ENCODE measurements at places on chromosomes 2 and 18.

GRCh38 chr2:111984213-111984604 is 70.9 kb upstream of the TMEM87B start:
- DNase-seq: no peak

DNA sequence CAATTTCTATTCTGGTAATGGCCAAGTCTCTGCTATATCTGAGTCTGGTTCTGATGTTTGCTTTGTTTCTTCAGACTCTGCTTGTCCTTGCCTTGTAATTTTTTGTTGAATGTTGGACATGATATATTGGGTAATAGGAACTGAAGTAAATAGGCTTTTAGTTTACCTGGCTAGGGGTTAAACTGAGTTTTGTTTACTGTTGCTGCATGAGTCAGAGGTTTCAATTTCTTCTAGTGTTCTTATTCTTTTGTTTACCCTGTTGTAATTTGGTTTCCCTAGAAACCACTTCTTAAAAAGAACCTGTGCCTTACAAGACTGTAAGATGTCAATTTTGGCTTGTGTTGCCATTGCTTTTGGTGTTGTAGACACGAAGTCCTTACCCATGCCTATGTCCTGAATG is 285.0 kb upstream of the KCNH7 start:
- no peak for DNase-seq

- DNase-seq: no peak
Observed at GRCh38 chr2:132415915-132416722, 486 bp upstream of the GPR39 start.

- peak; percentile 8 for DNase-seq
Observed at GRCh38 chr2:197369228-197369932, 58.8 kb upstream of the ANKRD44 start.

DNA sequence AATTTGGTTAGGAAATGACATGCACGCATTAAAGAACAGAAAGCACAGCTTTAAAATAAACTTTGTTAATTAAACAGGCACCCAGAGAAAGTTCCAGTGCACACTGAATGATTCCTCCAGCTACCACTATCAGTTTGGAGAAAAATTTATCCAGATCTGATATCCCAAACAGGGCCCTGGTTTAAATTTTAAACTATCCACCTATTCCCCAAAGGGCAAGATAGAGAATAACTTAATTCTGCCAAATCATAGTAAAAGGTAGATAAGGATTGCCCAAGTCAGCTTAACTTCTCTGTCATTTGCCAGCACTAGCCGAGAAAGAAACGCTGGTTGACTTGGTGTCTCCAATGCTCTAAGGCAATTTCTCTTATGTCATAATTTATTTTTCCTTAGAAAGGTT is 321.9 kb upstream of the PKDCC start:
- DNase-seq: no peak

DNA sequence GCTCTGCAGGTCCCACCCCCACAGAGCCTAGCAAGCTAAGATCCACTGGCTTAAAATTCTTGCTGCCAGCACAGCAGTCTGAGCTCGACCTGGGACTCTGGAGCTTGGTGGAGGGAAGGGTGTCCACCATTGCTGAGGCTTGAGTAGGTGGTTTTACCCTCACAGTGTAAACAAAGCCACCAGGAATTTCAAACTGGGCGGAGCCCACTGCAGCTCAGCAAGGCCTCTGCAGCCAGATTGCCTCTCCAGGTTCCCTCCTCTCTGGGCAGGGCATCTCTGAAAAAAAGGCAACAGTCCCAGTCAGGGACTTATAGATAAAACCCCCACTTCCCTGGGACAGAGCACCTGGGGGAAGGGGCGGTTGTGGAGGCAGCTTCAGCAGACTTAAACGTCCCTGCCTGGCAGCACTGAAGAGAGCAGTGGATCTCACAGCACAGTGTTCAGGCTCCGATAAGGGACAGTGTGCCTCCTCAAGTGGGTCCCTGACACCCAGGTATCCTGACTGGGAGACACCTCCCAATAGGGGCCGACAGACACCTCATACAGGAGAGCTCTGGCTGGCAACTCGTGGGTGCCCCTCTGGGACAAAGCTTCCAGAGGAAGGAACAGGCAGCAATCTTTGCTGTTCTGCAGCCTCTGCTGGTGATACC is 20.0 kb upstream of the NEMP2 start:
- DNase-seq: no peak

Data from bone marrow (tissue), 2 donors.